ENCODE measurements at places on chromosomes 4 and X.
A peak's percentile ranks its signal among the peaks of the same experiment; 100 is the strongest.

DNA sequence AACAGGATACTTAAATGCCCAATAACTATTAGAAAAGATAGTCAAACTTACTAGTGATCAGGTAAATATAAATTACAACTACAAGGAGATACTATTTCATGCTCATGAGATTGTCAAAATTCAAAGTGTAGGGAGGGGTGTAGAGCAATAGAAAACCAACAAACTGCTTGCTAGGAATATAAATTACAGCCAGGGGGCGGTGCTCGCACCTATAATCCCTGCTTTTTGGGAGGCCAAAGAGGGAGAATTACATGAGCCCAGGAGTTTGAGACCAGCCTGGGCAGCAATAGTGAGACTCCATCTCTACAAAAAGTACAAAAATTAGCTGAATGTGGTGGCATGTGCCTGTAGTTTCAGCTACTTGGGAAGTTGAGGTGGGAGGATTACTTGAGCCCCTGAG lies 556.5 kb upstream of the NR3C2 start:
- DNase-seq: peak; percentile 40

DNA sequence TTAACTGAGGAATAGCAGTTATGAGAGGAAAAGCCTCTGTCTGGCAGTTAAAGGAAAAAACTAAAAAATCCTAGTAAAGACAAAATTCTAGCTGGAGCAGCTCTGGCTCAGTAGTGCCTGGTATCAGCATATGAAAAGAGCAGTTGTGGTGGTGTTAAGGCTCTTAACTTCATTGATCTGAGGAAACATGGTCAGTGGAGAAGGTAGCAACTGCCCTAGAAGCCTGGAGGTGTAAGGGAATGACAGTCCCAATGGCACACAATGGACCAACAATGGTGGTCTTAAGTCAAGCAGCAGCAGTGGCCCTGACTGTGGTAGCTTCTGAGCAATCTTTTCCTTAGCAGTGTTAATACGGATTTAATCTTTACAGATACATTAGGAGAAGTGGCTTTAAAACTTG lies 189.6 kb upstream of the POF1B start:
- no peak for DNase-seq

DNA sequence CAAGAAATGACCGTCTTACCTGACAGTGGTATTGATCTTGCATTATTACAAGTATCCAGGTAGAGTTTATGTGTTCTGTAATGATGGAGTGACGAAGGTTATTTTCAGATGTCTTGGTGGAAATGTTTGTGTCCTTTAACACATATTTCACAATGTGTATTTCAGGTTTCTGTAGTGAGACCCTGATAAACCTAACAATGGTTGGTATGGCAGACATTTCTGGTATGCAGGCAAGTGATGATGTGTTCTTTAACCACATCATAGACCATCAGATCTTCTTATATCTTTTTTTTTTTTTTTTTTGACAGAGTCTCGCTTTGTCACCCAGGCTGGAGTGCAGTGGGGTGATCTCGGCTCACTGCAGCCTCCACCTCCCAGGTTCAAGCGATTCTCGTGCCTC lies 14.6 kb upstream of the ATXN3L start:
- DNase-seq: peak; percentile 26

DNA sequence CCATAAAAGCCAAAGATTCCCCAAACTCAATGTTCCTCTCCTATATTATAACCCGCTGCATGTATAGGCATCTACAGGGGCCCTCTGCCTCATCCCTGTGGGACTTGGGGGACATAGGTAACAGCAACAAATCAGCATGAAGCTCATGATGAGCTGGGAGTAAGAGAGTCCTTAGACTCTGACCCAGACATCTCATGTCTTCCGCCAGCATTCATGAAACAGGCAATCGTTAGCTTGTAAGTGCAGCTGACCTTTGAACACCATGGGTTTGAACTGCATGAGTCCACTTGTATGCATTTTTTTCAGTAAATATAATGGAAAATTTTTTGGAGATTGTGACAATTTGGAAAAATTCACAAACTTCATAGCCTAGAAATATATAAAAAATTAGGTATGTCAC lies 10.4 kb upstream of the SCOC start:
- no peak for DNase-seq

- no peak for DNase-seq
Observed at GRCh38 chr4:106261980-106262379, 54.0 kb downstream of the TBCK start.

DNA sequence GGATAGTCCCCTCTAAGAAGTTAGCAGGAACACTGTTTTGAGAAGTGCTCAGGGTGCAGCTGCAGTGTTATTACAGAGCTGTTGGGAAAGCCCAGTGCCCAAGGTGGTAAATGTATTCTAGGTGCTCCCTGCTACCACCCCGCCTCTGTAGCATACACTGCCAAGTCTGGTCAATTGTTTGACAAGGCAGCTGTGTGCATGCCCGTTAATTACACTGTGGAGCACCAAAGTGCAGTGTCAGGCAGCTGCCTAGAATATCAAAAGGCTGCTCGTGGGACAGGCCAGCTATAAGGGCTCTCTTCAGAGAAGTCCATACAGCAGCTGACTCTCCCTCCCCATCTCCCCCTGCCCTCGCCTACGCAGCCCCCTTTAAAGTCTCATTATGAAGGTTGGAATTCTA lies 99.9 kb upstream of the KLHL13 start:
- no peak for DNase-seq
